SJSA1 (cell line): ENCODE measurements at places on chromosomes 13 and 19.

GRCh38 chr13:90686442-90686841 is 661.0 kb upstream of the MIR17HG start:
- DNase-seq, result no peak

DNA sequence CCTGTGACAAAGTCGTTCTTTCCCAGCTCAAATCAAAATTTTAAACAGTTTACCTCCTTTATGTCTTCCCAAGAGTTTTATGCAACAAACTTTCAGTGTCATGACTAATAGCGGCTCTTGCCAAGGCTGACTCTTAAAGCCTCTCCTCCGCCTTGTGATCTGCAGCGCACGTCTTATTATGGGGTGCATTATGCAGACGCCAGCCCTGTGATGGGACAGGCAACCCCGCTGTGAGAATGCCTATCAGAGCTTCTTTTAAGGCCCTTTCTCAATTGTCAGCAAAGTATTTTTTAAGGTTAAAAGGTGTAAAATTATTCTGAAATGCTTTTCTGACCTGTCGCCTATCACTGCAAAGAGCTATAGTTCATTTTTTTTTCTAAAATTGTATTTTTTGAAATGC is 152.8 kb downstream of the SOX1 start:
- DNase-seq, result no peak

DNA sequence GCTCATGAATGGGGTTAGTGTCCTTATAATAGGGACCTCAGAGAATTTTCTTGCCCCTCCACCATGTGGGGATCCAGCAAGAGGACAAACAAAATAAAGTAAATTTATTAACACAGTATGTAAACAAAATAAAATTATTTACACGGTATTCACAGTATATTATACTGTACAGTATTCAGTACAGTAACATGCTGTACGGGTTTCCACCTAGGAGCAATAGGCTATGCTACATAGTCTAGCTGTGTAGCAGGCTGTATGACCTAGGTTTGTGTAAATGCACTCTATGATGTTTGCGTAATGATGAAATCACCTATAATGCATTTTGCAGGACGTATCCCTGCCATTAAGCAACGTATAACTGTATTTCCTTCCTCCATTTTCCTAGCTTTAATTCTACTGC is 11.8 kb upstream of the DIAPH3 start:
- DNase-seq, result no peak

- no peak for DNase-seq
These were observed 146.9 kb upstream of the SLC10A2 start for GRCh38 chr13:103213152-103213551.

DNA sequence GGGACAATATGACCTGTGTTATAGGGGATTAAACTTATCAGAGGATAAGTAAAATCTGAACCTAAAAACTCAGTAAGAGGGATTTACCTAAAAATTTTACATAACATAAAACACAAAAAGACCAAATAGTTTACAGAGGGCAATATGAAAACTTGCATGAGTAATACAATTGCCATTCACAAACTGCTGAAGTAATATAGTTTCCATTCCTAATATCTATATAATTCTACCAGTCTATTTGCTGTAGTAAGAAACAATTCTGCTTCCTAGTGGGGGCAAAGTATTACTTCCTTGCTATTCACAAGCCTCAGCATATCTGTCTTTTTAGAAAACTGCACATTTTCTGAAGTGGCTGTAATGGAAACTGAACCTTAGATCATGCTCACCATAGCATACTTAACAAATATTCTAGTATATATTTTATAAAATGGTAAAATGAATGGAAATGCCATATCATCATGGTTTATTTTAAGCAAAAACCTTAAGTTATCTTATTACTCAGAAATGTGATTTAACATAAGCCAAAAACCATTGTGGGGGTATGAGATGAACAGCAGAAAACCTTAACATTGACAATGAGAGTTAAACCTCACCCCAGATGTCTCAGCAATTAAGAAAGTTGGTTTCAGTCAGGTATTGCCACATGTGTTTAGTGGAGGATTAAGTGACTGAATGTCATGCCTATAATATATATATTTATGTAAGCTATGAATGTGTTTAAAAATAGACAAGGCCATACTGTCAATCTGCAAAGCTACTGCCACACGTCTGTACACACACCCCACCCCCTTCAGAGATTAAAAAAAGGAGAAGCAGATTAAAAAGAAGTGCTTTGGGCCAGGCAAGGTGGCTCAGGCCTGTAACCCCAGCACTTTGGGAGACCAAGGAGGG is 136.8 kb downstream of the MIPEP start:
- DNase-seq, result no peak

DNA sequence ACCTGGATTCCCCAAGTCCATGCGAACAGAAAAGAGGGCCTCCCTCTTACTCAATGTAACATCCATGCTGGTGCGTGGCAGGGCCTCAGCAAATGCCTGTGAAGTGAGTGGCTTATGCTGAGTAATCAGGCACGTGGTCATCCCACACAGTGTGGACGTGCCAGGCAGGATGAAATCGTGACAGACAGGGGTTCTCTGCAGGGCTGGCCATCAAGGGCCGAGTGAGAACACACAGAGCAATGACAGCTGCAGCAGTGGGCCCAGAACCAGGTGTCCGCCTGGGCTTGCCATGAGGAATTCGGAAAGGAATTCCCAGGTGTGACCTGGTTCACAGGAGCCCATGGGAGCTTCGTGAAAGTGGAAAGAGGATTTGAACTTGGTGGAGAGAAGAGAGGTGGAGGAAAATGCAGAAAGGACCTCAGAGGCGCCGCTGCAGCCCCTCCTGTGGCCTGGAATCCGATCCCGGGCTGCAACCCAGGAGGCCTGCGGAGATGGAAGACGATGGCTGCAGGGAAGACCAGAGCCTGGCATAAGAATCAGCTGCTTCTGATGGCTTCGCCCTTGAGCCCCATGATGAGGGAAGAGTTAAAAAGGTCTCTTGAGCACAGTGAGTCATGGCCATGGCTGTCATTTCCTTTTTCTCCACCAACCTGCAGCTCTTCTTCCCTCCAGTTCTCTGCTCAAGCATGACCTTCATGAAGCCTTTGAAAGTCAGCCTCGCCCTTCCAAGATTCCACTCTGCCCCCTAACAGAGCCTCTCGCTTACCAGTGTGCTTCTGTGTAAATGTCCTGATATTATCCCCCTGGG is 34.6 kb upstream of the SOX1 start:
- peak; percentile 50 for DNase-seq

DNA sequence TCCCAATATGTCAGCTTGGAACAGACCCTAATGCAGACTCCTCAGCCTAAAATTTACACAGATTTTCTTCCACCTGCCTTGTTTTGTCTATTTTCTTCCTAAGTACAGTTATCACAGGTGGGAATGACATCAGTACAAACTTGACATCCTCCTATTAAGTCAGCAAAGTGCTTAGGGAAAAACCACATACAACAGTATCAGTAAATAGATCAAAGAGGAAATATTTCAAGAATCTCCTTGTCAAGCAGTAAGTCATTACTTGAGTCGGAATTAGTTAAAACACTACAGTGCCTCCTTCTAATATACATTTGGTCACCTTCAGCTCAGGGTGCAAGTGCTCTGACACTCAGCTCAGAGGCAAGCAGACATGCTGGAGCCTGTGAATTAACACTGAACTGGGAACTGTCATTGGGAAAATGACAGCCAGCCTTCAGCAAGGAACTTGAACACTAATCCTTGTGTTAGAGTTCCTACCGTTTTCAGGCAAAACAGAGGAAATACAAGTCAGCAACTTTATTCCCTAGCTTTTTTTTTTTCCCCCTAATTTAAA is 394.3 kb upstream of the HTR2A start:
- no peak for DNase-seq

GRCh38 chr19:52679598-52679997 is 41.4 kb upstream of the ZNF83 start:
- no peak for DNase-seq

GRCh38 chr19:7947939-7948338 is 4.5 kb upstream of the TIMM44 start:
- DNase-seq, result no peak

DNA sequence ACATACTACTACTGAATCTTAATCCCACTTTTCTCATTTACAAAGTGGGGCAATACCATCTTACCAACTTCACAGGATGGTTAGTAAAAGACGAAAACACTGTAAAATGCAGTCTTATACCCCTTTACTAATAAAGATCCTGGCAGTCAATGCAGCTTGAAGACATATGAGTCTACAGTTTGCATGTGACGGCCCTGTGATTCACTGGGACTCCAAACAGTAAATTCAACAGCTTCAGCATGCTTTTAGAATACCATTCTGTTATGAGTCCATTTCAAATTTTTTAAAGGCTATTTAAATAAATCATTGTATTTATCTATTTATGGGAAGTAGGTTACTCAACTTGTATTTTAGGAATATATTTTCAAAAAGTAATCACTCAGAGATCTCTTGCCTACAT is 629.1 kb downstream of the LIG4 start:
- DNase-seq, result peak; percentile 26

DNA sequence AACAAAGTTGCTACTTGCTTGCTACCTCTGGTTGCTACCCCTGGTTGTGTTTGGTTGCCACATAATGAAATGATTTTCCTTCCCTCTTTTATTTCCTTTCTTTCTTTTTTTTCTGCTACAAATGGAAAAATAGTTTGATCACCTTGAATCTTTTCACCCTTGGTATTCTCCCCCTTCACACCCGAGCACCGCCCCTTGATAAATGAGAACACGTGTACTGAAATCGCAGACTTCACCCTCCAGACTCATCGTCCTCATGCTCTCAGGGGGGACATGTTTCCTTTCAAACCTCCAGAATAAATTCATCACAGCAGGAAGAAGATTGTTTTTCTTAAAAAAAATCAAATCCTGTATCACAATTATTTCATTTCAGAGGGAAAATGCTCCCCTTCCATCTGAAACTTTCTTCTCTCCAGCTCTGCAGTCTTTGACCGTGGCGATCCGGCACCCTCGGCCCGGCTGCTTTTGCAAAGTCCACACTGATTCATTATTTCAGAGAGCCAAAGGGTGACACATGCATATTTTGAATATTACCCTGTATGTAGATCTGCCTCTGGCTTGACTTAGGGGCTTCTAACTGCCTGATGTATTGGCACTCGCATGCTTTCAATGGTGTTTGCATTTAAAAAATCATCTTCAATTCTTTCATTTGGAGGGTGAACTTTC is 222.6 kb upstream of the MAB21L1 start:
- DNase-seq, result peak; percentile 52

DNA sequence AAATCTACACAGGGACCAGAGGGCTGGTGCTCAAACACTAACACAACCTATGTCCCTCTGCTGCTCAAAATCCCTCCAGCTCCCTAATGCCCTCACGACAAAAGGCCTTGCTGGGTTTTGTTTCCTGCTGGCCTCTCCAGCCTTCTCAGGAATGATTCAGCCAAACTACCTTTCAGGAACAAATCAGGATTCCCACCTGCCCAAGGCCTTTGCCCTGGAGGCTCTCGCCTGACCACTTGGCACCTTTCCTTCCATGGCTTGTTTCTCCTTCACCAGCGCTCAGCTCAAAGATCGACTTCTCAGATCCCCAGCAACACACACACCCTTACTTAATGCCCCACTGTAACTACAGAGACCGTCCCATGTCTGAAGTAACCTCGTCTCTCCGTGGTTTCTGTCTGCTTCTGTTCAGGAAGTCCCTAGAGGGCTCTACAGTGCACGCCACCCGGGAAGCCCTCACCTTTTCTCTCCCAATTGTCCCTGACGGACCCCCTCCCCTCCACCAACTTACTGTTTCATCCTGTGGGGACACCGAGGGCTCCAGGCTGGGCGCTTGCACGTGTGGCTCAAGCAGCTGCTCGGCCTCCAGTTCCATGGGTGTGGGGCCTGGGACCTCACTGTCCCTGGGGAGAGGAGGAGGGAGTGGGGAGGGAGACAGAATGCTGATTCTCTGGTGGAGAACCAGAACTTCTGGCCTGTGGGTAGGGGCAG is 3.2 kb upstream of the SIX5 start:
- peak; percentile 44 for DNase-seq

- no peak for DNase-seq
These were observed 64.9 kb upstream of the MEDAG start for GRCh38 chr13:30841154-30841553.

DNA sequence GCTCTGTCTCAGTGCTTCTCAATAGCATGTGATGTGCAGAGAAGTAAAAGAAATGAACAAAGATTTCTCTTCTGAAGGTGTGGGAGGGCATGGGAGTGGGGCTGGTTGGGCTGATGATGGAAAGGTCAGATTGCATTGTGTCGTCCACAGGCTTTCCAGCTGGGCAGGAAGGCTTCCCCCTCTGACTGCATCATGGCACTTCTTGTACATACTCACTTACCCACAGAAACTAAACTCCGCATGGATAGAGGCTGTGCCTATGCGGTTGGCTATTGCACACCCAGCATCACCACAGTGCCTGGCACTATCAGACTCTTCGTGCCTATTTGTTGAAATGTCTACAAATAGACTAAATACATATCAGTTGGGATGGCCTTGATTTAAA is 24.4 kb upstream of the TNFSF11 start:
- DNase-seq, result no peak

DNA sequence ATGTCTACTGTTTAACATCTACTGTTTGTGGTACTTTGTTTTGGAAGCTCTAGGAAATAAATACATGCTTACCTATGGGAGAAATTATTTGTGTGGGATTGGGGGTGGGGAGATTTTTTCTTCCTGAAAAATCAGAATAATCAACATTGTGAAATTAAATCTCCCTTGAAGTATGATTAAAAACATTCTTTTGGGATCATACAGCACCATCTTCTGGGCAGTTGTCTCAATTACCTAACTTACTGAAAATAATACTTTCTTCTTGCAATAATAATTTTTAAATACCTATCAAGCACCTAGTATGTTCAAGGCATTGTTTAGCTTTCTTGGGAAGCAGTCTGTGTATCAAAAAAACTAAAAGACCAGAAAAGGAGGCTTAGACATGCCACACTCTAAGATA is 576.5 kb upstream of the ARGLU1 start:
- no peak for DNase-seq

DNA sequence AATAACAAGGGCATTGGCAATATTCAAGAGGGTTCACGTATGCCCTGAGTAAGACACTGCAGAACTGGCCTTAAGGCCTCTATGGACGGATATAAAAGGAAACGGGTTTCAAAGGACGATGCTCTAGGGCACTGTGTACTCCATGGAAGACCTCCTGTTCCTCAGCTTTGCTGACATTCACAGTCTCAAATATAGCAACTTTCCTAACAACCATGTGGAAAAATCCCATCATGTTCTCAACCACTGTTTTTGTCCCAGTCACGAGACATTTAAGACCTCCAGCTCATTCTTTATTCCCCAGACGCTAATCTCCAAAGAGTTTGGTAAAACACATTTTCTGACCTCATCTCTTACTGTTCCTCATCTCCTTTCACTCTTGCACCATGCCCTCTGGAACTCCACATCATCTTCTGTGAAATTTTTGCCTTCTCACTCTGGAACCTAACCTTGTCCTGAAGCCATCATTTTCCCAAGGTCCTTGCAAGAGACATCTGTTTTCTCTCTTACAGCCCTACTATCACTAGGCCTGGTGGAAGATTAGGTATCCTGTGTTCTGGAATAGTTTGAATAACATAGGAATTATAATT is 37.6 kb downstream of the SPRY2 start:
- no peak for DNase-seq
